ENCODE measurements at places on chromosomes 3 and 15. TPM values are rescaled to one million over a fixed set of nuclear protein-coding genes. Genes with fewer than 3 reads are reported as not detected.

MRPS25 gene
- 24.2 TPM for polyA plus RNA-seq

ADGRG7 gene
- not detected for polyA plus RNA-seq

MAPKBP1 gene
- 4.0 TPM for polyA plus RNA-seq

FMN1 gene
- polyA plus RNA-seq = 0.55 TPM

AP3B2 gene
- polyA plus RNA-seq = 0.67 TPM

KNG1 gene
- 0.04 TPM for polyA plus RNA-seq

TMCO5A gene
- polyA plus RNA-seq = 0.15 TPM

CPN2 gene
- polyA plus RNA-seq = 0.58 TPM

LRRC57 gene
- 7.3 TPM for polyA plus RNA-seq

SLC15A2 gene
- polyA plus RNA-seq = 2.4 TPM

ROPN1 gene
- not detected for polyA plus RNA-seq

MAP2K1 gene
- 34.7 TPM for polyA plus RNA-seq

CHL1 gene
- polyA plus RNA-seq = 17.1 TPM

CAMP gene
- 2.5 TPM for polyA plus RNA-seq

CLRN1 gene
- polyA plus RNA-seq = not detected

RTP1 gene
- not detected for polyA plus RNA-seq

CHRNA5 gene
- polyA plus RNA-seq = 1.1 TPM

NR2F2 gene
- polyA plus RNA-seq = 9.7 TPM
